GM06990 (cell line): ENCODE measurements at places on chromosomes 12 and 14.

- DNase-seq, result no peak
Observed at GRCh38 chr14:92310776-92311375, 12.1 kb upstream of the SLC24A4 start.

DNA sequence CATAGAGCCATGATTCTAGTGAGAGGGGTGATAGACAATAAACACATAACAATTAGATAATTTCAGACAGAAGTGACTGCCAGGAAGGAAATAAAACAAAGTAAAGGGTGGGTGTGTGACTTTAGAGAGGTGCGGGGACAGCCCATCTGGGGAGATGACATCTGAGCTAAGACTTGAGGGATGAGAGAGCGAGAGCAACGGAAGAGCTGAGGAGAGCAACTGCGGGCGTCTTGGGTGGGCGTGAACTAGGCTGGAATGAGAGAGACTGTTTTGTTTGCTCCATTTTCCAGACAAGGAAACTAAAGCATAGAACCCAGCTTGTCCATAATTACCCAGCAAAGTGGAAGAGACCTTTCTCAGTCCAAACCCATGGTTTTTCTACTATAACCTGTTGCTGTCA, 25.3 kb downstream of the NRXN3 start:
- no peak for DNase-seq

DNA sequence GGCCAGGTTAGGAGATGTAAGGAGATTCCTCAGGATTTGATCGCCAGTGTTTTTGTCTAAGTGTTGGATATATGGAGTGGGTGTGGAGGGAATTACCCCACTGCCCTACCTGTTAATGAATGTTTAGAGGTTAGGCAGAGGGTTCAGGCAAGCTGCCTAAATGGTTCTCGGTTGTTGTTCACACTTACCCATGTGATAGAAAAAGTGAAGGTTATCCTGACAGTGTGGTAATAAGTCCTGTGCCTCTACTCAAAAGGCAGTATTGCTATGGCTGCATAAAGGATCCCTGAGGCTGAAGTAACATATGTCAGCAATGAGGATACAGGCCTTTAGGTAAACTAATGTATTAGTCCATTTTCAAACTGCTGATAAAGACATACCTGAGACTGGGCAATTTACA, 112.0 kb downstream of the GPHN start:
- no peak for DNase-seq

DNA sequence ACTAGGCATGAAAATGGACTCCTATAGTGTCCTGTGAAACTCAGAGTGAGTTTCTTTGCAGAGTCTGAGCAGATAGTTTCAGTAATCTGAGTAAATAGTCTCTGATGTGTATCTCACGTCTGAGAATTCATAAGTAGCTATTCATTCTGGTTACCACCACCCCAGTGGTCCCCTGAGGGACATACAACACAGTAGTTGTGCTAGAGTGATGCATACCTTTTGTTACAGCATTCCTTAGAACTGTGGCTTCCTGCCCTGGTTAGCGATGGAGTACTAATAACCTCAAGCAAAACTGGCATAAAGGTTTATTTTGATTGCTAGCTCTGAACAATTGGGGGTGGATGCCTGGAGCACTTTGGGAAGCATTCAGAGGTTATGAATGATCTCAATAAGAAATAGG, 114.7 kb downstream of the DAAM1 start:
- no peak for DNase-seq

DNA sequence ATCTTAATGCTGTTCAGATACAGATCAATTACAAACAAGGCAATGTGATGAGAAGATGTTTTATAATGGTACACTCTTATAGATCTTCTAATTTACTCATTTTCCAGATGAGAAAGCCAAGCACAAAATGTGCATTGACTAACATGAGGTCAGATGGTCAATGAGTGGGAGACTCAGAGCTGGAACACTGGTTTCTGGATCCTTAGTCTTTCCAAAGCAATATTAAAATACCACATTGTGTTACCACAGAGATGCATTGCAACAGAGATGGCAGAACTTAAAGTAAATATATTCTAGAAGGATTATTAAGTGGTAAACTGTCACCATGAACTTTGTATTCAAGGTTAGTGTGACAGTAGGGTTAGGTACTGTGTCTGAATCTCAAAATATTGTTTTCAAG, 113.6 kb downstream of the SLC15A5 start:
- DNase-seq, result no peak
